Skin of body (tissue), 3 donors: ENCODE measurements at places on chromosomes 1 and 21.

DNA sequence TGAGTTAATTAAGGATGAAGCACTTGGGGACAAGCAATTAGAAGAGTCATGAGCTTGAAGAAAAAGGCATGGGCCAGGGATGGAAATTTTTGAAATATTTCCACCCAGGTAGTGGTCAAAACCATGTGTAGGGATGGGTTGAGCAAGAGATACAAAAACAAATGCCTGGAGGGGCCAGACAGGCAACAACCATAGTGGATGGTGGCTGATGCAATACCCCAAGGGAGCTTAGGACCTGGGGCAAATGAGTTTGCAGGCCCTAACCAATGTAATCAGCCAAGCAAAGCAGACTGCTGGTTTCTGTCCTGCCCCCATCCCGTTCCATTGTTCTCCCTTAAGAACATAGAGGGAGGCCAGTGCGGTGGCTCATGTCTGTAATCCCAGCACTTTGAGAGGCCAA lies 119.1 kb upstream of the FGGY start:
- no peak for DNase-seq

DNA sequence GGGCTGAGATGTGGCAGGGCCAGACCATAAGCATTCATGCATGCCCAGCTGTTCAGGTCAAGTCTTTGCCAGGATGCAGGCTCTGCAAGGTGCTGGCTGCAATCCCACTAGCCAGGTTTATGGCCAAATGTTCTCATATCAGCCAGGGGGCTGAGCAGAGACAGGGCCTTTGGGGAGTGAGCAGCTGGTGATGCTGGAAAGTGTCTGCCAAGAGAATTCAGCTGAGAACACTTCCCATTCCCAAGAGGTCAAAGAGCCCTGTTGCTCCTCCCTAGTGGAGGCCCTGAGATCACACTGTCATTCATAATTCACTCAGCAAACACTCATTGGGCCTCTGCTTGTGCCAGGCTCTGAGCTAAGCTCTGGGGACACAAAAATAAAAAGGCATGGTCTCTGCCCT lies 150.3 kb downstream of the DMRTA2 start:
- DNase-seq = no peak

GRCh38 chr1:91499904-91500755 lies 521 bp upstream of the CDC7 start:
- DNase-seq = no peak

DNA sequence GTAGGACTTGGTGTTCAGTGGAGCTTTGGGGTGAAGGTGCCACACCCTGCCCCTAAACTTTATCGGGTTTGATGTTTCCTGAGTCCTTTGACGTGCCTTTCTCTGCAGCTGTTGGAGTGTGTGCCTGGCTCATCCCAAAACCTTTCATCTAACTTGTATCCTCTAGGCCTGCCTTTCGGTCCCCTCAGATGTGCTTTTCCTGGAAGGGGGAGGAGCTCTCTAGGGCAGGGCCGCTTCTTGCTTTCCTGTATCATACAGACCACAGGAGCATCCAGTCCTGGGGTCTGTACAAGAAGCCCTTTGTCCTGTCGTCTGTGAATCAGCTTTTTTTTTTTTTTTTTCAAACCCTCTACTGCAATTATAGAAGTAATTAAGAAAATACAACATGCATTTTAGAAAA lies 35.7 kb downstream of the PTGFRN start:
- no peak for DNase-seq

DNA sequence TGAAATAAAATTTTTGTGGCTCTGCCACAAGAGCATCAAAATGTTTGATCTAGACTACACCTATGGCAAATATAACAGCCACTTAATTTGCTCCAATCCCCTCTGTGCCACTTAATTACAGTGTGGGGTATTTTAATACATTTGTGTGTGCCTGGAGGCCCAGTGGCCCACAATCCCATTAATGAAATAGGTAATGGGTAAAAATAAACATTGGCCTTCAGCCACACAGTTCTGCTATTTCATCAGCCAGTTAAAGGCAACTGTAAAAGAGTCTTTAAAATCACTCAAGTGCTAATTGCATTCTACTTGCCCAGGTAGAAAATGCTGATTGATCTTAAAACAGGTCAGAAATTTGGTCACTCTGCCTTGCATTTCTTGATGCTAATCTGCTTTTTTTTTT lies 151.6 kb upstream of the UBE2U start:
- no peak for DNase-seq

DNA sequence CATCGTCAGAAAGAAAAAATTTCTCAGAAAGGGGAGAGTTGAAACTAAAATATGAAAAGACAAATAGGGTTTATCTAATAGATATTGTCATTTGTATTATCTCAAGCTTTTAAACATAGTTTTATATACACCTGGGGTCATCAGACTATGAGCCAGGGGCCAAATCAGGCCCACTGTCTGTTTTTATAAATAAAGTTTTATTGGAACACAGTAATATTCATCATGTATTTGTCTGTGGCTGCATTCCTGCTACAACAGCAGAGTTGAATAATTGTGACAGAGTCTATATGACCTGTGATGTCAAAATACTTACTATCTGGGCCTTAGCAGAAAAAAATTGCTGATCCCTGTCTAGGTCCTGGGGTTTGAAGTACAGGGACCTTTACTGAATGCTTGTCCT lies 120.5 kb upstream of the RUNX1 start:
- DNase-seq = no peak

- DNase-seq = peak; percentile 43
Observed at GRCh38 chr1:161096530-161096929, 1.6 kb upstream of the KLHDC9 start.

- DNase-seq = no peak
Observed at GRCh38 chr1:89866568-89866967, 45.7 kb downstream of the LRRC8D start.

DNA sequence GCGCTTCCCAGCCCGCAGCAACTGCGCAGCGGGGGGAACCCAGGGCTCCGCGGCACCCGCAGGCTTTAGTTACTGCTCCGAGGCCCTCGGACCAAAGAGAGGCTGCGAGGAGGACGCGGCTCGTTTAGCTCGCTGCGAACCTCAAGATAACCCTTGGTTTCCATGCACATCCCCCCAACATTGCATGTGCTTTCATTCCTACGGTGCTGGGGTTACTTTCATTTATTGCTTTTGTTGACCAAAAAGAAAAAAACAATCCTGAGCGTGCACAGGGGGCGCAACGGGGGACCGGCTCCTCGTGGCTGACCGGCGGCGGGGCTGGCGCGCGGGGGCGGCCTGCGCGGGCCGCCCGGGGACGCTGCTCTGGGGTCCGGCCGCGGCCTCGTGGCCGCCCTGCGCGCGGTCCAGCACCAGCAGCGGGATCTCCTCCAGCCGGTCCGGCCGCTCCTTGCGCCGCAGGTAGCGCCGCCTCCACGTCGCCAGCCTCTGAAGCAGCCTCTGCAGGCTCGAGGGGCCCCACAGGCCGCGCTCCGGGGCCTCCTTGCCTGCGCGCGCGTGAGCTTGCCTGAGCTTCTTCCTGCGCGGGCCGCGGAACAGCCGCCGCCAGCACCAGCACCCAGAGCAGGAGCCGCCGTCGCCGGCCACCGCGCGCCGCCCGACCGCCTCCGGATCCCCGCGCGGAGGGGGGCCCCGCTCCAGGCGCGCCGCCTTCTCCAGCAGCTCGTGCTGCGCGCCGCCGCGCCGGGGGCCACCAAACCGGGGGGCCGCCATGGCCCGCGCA lies 77.4 kb downstream of the DESI2 start:
- peak; percentile 29 for DNase-seq

GRCh38 chr1:11638121-11638520 lies 16.1 kb downstream of the FBXO2 start:
- DNase-seq = no peak

DNA sequence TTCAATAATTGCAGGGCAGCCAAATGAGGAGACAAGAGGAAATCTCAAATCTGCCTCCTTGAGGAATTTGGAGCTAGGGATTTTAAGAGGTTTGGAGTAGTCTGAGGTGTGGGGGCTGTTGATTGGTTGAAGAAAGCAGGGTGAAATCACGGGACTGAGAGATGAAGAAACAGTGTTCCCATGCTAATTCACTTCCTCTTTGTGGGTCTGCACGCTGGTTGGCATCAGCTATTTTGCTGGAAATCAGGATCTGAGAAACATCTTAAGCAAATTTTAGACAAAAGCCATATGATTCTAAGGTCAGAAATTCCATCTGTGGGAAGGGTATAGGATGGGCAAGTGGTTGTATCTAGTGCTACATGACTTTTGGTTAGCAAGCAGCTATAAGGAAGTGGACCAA lies 107.1 kb upstream of the PAXBP1 start:
- no peak for DNase-seq

DNA sequence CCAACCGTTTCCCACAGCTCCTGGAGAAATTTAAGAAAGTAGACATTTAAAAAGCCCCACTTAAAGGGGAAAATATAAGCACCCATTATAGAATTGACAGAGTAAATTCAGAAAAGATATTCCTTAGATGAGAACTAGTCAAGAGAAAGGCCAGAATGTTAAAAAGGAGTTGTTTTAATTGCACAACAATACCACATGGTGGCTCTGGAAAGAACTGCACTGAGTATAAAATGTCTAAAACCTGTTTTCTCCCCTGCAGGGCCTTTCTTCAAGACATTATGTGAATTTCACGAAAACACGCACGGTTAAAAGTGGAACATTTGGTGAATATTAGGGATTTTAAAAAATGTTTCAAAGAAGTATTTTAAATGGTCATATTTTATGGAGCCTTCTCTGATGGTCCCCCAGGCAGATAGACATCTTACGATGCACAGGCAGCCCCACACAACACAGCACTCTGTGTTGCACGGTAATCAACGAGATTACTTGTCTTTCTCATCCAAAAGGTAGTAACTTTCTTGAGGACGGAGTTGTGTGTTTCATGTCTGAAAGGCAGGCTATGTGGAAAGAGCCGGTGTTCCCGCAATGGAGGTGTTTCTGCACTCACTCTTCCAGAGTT lies 101.9 kb downstream of the PRRX1 start:
- DNase-seq = peak; percentile 16

DNA sequence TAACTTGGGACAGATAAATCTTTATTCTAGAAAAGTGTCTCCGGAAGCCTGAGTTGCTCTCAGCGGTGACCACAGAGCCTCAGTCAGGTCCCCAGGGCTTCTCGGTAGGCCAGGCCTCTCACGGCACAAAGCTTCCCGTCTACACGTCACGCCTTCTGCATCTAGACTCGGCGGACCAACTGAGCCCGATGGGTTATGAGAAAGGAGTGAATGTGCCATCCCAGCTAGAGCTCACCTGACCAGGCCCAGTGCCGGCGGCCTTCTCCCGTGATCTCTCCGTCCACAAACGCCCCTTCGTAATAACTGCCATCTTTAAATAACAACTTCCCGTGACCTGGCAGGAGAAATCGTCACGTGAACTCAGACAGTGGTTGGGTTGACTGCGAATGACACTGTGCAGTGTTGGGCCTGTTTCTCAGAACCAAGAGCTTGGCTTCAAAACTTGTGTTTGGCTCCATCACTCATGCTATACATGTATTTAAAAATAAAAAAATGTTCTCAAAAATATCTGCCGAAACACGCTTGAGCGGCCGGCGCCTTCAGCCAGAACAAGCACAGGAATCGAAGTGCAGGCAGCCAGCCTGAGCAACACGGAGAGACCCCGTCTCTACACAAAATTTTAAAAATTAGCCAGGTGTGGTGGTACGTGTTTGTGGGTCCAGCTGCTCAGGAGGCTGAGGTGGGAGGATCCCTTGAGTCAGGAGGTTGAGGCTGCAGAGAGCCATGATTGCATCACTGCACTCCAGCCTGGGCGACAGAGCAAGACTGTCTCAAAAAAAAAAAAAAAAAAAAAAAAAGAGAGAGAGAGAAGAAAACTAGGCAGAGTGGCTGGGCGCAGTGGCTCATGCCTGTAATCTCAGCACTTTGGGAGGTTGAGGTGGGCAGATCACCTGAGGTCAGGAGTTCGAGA lies 3.1 kb downstream of the MORN1 start:
- no peak for DNase-seq

DNA sequence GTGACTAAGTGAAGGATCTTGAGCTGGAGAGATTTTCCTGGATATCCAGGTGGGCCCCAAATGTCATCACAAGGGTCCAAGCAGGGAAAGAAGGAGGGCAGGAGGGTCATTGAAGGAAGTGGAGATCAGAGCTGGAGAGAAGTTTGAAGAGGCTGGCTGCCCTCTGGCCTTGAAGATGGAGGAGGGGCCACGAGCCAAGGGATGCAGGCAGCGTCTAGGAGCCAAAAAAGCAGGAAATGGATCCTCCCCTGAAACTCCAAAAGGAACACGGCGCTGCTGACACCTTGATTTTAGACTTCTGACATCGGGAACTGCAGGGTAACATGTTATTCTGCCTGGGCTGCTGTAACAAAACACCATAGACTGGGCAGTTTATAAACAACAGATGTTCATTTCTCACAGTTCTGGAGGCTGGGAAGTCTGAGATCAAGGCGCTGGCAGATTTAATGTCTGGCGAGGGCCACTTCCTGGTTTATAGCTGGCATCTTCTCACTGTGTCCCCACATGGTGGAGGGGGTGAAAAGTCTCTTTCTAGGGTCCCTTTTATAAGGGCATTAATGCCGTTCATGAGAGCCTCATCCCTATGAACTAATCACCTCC lies 28.8 kb upstream of the ZBTB21 start:
- DNase-seq = no peak

- DNase-seq = peak; percentile 58
Observed at GRCh38 chr1:72567521-72567920, 285.2 kb upstream of the NEGR1 start.

GRCh38 chr1:28845786-28846543 lies 34.0 kb downstream of the OPRD1 start:
- no peak for DNase-seq

DNA sequence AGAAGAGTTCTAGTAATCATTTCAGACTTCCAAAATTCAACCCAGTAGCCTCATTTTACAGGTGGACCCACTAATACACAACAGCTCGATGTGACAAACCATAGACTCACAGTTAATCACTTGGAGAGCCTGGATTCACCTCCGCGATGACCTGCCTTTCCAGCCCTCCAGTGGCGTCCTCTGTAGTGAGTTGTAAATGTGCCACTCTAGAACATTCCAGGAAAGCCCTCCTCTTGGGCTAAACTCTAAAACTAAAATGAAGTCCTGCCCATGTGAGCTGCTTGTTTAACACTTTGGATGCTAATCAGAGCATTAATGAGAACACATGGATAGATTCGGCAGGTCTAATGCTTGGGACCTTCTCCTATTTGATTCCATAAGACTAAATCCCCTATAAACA lies 140.7 kb downstream of the DHRS3 start:
- no peak for DNase-seq

GRCh38 chr1:20356850-20357459 lies 66.3 kb downstream of the VWA5B1 start:
- DNase-seq = no peak

GRCh38 chr21:33308586-33309490 lies 15.9 kb upstream of the IFNAR1 start:
- peak; percentile 69 for DNase-seq
